HCT116 (cell line): ENCODE measurements at places on chromosomes 6 and 20. TPM values are rescaled to one million over a fixed set of nuclear protein-coding genes. Genes with fewer than 3 reads are reported as not detected.

DNA sequence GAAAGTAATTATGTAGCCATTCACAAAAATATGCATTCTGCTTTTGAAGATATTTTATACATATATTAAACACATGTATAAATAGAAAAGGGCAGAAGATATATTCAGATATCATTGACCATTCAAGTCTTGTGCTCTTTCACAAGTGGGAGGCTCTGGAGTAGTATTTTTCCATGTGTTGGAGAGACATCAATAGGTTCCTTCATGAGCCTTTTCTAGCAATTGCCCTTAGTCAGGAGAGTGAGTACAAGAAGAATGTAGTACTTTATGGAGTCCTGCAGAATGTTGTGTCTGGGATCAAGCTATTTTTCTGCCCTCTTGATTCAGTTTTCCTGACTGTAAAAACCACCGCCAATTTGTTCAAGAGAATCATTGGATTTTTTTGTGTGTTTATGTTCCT, 117.9 kb downstream of the LRRC1 start:
- H3K4me1 ChIP-seq = no peaks in the 10 kb centered on the region
- H3K27ac ChIP-seq = no peak overlapping the region
- H3K27me3 ChIP-seq = no peaks in the 10 kb centered on the region
- no peaks in the 10 kb centered on the region for H3K36me3 ChIP-seq
- DNase-seq = no peak

DNA sequence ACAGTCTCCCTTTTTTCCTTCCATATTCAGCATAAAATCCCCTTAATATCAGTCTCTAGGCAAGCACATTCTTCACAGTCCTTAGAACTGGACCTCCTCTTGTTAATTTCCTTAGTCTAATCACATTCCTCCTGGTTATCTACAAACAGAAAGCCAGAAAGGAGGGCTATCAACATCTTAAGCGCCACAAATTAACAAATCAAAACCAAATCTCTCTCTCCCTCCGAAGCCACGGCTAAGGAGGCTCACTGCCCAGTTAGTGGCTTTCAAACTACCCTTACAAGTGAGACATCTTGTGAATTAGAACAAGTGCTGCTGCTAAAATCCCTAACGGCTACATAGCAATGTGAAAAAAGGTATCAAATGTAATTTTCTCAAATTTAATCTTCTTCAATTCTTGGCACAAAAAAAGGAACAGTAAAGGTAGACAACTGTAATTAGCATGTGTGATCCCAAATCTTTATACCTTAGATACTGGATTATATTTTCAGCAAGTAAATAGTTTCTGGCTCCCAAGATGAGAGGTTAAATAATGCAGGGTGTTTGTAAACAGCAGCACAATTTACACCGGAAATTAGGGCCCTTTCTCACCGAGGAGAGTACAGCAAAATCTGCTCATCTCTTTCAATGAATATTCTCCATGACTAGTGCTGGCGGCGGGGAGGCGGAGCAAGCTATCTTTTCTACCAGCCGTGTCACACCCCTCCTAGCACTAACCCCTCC, 1.4 kb upstream of the TRIM39 start:
- no peaks in the 10 kb centered on the region; the same call in 1 of the 2 replicates for H3K36me3 ChIP-seq
- no peak for DNase-seq
- peaks cover 24% of the 10 kb centered on the region for H3K4me1 ChIP-seq
- peak overlapping the region; percentile 80 for H3K27ac ChIP-seq

SSTR4 gene
- total RNA-seq = not detected

DNA sequence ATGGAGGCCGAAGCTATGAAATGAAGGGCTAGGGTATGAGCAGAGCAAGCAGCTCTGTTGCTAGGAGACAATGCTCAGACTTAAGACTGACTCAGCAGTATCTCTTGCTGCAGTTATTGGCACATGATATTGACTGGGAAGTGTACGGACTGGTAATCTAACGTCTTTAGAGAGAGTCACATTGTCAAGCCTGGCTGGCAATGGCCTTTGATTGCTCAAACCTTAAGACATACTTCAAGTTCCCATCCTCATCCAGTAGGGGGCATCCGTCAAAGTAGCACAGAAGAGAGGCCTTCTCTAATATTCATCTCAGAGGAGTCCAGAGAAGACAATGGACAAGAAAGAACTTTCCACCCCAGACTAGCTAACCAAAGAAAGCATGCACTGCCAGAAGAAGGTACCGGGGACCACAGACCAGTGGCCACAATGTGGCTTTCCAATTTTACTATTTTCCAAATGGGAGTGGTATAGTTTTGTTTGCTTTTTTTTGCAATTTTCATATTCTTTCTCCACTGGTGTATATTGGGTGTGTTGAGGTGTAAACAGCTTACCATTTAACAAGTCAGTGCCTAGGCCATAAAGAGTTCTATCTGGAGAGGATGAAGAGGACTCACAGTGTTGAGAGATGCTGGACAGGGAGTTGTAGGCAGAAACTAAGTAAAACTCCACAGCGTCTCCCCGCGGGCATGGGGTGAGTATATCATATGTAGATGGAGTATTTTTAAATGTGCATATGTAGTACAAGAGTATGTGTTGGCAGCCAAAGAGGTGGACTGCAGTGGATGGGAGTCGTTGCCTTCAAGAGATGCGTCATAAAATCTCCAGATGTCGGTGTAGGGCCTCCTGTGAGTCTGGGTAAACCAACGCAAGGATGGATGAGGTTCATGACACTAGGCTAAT, 36.7 kb downstream of the LRFN2 start:
- no peak overlapping the region for H3K27ac ChIP-seq
- no peaks in the 10 kb centered on the region for H3K4me1 ChIP-seq
- H3K36me3 ChIP-seq = no peaks in the 10 kb centered on the region
- no peak overlapping the region for H3K4me3 ChIP-seq
- peaks cover 5% of the 10 kb centered on the region; the same call in 1 of the 2 replicates for H3K27me3 ChIP-seq

DNA sequence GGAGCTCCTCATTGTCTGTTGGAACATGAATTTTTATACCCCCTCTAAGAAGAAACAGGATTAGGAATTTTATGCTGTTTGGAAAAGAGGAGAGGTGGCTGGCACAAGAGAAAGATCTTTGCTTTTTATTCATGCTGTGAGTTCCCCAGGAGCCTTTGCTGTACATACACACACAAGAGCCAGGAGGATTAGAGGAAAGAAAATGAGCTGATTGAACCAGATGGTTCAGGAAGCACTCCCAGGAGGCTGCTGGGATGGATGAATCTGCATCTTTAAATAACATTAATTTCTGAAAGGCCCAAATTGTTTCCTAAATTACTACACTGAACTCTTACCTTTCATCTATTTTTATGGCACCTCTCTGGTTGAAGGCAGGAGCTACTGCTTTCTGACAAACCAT, 20.1 kb upstream of the TCP11 start:
- no peak for DNase-seq
- no peaks in the 10 kb centered on the region for H3K36me3 ChIP-seq
- H3K27ac ChIP-seq = no peak overlapping the region
- no peaks in the 10 kb centered on the region for H3K27me3 ChIP-seq
- no peak overlapping the region for H3K4me3 ChIP-seq

ME1 gene
- total RNA-seq = 40.5 TPM

GRCh38 chr6:96014846-96015517, 792 bp upstream of the FUT9 start:
- H3K36me3 ChIP-seq = no peaks in the 10 kb centered on the region
- H3K4me1 ChIP-seq = no peaks in the 10 kb centered on the region
- H3K27ac ChIP-seq = no peak overlapping the region
- no peaks in the 10 kb centered on the region for H3K27me3 ChIP-seq

- H3K36me3 ChIP-seq = no peaks in the 10 kb centered on the region
- no peak overlapping the region for H3K27ac ChIP-seq
- H3K4me3 ChIP-seq = no peak overlapping the region
- H3K27me3 ChIP-seq = no peaks in the 10 kb centered on the region
These were observed 35.1 kb upstream of the TSPYL1 start for GRCh38 chr6:116314878-116315277.

DNA sequence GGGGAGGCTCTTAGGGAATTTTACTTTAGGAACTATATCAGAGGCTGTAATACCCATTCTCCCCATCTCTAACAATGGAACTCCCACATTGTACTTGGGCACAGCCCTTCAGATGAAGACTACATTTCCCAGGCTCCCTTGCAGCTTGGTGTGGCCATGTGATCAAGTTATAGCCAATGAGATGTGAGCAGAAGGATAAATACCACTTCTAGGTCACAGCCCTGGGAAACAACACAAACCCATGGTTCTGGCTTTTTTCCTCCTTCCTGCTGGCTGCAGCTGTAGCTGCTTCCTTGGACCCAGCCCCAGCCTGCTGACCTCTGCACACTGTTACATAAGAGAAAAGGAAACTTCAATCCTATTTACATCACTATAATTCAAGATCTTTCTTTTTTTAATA, 445.9 kb upstream of the JARID2 start:
- no peaks in the 10 kb centered on the region for H3K27me3 ChIP-seq
- H3K36me3 ChIP-seq = no peaks in the 10 kb centered on the region
- H3K27ac ChIP-seq = no peak overlapping the region
- H3K4me3 ChIP-seq = no peak overlapping the region

ARG1 gene
- total RNA-seq = 0.69 TPM

DNA sequence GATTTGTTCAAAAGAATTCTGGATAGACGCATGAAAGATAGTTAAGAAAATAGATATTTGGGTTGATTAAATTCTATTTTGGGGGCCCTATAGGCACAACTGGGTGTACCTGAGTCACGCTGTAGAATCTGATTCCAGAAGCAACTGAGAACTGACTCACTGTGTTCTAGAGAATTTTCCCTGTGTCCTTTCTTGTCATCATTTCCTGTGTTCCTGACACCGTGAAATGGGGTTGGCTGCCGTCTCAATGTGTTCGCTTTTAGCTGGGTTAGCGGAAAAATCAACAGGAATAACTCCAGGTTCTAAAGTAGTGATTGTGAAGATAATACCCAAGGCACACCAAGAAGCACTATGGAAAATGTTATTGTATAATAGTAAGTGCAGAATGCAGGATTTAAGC, 5.0 kb downstream of the GCNT2 start:
- H3K4me1 ChIP-seq = peaks cover 2% of the 10 kb centered on the region; the same call in 1 of the 2 replicates
- H3K27ac ChIP-seq = no peak overlapping the region
- DNase-seq = no peak

GRCh38 chr6:583635-584034, 73.3 kb downstream of the HUS1B start:
- H3K36me3 ChIP-seq = no peaks in the 10 kb centered on the region
- no peaks in the 10 kb centered on the region for H3K27me3 ChIP-seq
- DNase-seq = no peak
- peaks cover 12% of the 10 kb centered on the region for H3K4me1 ChIP-seq
- no peak overlapping the region for H3K4me3 ChIP-seq

DNA sequence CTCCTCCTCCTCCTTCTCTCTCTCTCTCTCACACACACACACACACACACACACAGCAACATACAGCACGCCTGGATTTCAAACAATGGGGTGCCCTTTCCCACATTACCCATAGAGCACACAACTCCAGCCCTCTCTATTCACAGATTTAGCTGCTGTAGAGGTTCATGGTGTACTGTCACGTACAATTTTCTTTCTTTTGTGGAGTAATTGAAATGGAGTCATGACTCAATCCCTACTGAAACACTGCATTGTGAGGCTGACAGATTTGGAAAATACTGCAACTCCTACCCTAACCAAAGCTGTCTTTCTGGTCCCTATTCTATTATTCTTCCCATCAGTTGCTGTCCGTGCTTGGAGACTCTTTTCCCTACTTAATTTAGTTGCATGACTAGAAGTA, 166.9 kb downstream of the EDN1 start:
- no peak overlapping the region for H3K4me3 ChIP-seq
- no peaks in the 10 kb centered on the region for H3K4me1 ChIP-seq
- H3K36me3 ChIP-seq = no peaks in the 10 kb centered on the region

FKBP5 gene
- 50.3 TPM for total RNA-seq

GRCh38 chr20:11452326-11452725, 465.4 kb upstream of the BTBD3 start:
- no peaks in the 10 kb centered on the region for H3K36me3 ChIP-seq
- no peaks in the 10 kb centered on the region for H3K27me3 ChIP-seq
- no peak overlapping the region for H3K4me3 ChIP-seq
- peaks cover 59% of the 10 kb centered on the region for H3K4me1 ChIP-seq
- no peak for DNase-seq

DNA sequence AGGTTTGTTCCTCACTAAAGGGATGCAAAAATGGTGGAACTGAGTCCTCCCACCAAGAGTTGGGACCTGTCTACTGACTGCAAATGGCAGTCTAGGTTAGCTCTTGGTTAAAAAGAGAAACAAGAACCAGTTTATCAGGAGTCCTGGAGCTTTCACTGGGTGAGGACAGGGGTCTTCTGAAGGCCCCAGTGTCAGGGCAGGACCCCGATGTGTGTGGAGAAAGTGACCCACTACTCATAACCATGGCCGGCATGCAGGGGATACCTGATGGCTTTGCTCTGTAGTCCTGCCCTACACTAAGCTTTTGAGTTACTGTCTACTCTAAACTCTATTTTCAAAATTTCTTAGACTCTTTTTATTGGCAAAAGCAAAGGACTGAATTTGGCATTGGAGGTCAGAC, 220.5 kb downstream of the ANKRD60 start:
- H3K4me1 ChIP-seq = no peaks in the 10 kb centered on the region
- no peak overlapping the region for H3K4me3 ChIP-seq
- no peak overlapping the region for H3K27ac ChIP-seq

- no peaks in the 10 kb centered on the region; the same call in 1 of the 2 replicates for H3K27me3 ChIP-seq
- H3K4me1 ChIP-seq = no peaks in the 10 kb centered on the region
- no peak overlapping the region for H3K4me3 ChIP-seq
- DNase-seq = no peak
- no peaks in the 10 kb centered on the region for H3K36me3 ChIP-seq
These were observed 41.9 kb upstream of the DEFB112 start for GRCh38 chr6:50091641-50092040.

GRCh38 chr6:55746473-55746872, 128.9 kb downstream of the BMP5 start:
- no peaks in the 10 kb centered on the region for H3K36me3 ChIP-seq
- H3K27ac ChIP-seq = no peak overlapping the region
- no peak overlapping the region for H3K4me3 ChIP-seq
- peaks cover 19% of the 10 kb centered on the region for H3K27me3 ChIP-seq

DNA sequence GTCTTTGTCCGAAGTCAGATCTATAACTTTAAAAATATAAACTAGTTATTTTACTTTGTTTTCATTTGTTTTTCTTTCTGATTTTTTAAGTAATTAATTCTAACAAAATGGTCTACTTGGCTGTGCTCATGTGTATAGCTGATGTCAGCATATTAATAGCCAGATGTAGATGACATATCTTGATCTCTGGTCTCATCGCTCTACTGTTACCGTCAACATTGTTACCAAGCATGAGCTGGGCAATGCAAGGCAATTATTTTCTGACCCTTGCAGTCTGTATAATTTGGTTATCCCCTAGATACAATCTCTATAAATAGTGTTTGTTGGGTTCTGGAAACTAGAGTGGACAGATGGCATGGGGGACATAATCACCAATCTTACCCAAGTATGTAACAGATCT, 151.6 kb upstream of the PTPRK start:
- DNase-seq = no peak
- no peaks in the 10 kb centered on the region for H3K4me1 ChIP-seq
- H3K36me3 ChIP-seq = no peaks in the 10 kb centered on the region
- no peaks in the 10 kb centered on the region for H3K27me3 ChIP-seq
- H3K4me3 ChIP-seq = no peak overlapping the region

GRCh38 chr6:16757332-16757731, 3.9 kb downstream of the ATXN1 start:
- H3K36me3 ChIP-seq = no peaks in the 10 kb centered on the region
- H3K4me1 ChIP-seq = peaks cover 14% of the 10 kb centered on the region
- H3K27ac ChIP-seq = no peak overlapping the region
- DNase-seq = no peak
- no peaks in the 10 kb centered on the region for H3K27me3 ChIP-seq
- no peak overlapping the region for H3K4me3 ChIP-seq

GRCh38 chr20:51800060-51800871, 2.1 kb downstream of the SALL4 start:
- H3K27me3 ChIP-seq = no peaks in the 10 kb centered on the region
- H3K4me1 ChIP-seq = no peaks in the 10 kb centered on the region
- no peak overlapping the region for H3K27ac ChIP-seq
- H3K36me3 ChIP-seq = no peaks in the 10 kb centered on the region
